ENCODE measurements at places on chromosomes 13 and 19. TPM values are rescaled to one million over a fixed set of nuclear protein-coding genes. Genes with fewer than 3 reads are reported as not detected.
A peak's percentile ranks its signal among the peaks of the same experiment; 100 is the strongest.

GRCh38 chr19:2097203-2097885 is 629 bp downstream of the IZUMO4 start:
- ATAC-seq: no peak

MAST1 gene
- not detected for total RNA-seq

UPK1A gene
- not detected for total RNA-seq

DNA sequence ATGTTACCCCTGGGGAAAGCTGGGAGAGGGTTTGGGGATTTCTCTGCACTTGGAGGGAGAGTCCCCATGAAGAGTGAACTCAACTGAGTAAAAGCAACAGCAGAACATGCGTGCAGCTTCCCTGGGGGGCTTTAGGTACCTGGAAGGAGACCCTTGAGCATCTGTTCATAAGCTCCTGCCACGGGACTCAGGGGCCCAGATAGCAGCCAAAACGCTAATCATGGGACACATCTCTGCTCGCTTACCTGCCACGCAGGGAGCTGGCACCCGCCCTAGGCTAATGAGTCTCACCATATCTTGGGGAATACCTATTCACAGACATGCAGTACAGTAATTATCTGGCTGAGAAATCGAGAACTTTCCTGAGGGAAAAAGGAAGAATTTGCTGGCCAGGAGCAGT is 33.9 kb downstream of the PDCD5 start:
- ATAC-seq: no peak

DNA sequence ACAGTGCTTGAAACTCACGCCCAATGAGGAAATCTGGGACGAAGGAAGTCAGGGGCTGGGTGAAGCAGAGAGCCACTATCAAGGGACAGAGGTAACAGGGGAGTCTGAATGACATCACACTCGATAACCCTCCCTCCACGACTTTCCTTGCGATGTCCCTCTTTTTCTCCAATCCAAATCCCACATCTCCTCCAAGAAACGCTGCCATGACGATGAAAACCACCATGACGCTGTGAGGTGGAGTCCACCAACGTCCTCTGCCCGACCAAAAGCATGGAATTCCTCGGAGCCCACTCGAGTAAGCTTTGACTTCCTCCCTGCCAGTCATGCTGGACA is 967 bp downstream of the REXO1 start:
- ATAC-seq: no peak

DNA sequence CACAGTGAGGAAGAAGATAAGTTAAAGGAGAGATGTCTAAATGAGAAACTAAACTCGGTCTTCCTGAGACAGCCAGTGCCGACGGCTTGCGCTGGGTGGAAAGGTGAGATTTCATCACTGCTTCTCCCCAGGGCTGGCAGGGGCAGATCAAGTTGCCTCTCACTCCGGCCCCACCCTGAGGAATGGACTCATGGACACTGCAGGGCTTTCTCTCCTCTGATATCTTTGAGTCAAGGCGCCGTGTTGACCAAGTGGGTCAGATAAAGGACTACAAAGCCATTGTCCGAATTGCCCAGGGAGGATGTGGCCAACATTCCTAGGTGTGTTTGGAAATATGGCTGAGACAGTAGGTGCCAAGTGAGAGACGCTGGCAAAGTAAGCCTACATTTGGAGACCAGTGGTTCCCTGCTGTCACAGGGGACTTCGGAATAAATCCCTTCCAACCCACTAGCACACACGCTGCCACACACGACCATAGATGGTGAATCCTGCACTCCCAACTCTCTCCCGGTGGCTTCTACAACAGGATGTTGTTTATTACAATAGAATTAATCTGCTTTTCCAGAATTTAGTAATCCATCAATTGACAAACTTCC is 156.5 kb upstream of the TSC22D1 start:
- no peak for ATAC-seq

CCNE1 gene
- 1.5 TPM for total RNA-seq

DNA sequence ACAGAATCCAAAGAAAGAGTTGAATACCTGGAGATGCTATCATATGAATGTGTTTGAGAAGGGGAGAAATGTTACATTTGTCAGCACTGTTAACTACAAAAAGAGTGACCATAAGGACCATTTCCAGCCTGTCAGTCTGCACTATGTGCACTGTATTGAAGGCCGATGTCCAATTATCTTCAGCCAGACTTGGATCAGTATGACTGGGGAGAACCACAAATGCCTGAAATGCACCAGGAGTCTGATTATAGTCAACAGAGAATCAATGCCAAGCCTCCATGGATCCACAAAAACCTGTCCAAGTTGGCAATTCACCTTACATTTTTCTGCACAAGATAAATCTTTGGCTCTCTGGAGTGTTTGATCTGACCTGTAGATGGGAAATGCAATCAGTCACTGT is 697.5 kb upstream of the SGCG start:
- ATAC-seq: no peak

DNA sequence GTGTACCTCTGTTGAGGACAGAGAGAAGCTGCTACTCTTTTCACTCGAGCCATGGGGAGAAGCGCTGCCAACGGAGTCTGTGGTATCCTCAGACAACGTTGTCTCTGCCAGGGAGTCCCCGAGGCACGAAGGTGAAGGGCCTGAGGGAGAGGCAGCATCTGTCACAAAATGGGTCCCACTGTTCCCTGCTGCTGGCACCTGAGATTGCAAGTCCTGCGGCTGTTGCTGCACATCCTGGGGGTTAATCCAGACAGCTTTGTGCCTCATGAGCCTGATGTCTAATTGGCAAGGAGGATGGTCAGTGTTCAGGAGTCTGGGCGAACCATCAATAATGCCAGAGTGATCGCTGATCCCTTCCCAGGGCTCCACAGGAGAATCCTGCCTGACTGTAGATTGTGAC is 15.0 kb downstream of the RUBCNL start:
- no peak for ATAC-seq

ZNF98 gene
- 1.9 TPM for total RNA-seq

GRCh38 chr13:93280688-93281087 is 54.1 kb downstream of the GPC6 start:
- no peak for ATAC-seq

LAIR1 gene
- 11.8 TPM for total RNA-seq

DNA sequence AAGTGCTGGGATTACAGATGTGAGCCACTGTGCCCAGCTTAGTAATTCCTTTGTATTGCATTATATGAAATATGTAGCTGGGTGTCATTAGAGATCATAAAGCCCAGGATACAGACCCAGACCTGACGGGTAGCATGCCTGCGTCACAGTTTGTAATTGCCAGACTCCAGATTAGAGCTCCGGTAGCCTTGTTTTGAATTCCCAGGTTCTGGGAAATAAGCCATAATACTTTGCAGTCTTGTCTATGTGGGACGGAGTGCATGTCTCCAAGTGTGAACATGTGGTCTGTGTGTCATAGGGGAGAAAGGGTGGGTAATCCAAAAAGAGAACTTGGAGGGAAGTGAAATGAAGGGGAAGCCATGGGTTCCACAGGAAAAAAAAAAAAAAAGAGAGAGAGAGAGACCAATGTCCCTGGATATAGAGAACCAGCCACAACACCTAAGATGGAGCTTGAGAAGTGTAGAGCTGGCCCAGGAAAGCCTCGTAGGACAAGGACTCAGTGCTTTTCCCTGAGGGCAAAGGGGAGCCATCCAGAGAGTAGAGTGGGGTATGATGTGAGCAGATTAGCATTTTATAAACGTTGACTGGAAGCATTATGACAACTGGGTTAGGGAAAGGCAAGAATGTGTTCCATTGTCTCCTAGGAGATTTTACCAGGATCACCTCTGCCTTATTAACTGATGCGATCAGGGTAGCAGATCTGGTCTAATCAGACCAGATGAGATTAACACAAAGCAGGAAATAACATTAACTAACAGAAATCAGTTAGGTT is 2.6 kb downstream of the ZSCAN4 start:
- ATAC-seq: no peak

CEACAM1 gene
- 0.66 TPM for total RNA-seq

GRCh38 chr19:3313199-3313575 is 53.2 kb upstream of the NFIC start:
- no peak for ATAC-seq

CYP4F12 gene
- total RNA-seq: 5.1 TPM

DNA sequence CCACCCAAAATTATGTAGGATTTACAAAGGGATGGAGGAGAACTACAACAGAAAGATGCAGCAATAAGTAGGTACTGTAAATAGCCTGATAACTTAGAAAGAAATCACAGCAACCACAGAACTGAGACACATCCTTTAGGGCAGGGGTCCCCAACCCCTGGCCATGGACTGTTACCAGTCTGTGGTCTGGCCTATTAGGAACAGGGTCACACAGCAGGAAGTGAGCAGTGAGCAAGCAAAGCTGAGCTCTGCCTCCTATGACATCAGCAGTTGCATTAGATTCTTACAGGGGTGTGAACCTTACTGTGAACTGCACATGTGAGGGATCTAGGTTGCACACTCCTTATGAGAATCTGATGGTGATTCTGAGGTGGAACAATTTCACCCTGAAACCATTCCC is 997.6 kb downstream of the DIAPH3 start:
- ATAC-seq: no peak

GRCh38 chr13:73304442-73304841 is 245.6 kb downstream of the KLF5 start:
- ATAC-seq: no peak

ADAMTSL5 gene
- total RNA-seq: 5.2 TPM

GZMM gene
- total RNA-seq: 0.62 TPM

- ATAC-seq: peak; percentile 95
These were observed 2.0 kb downstream of the VSIG10L start for GRCh38 chr19:51339687-51340656.

DNA sequence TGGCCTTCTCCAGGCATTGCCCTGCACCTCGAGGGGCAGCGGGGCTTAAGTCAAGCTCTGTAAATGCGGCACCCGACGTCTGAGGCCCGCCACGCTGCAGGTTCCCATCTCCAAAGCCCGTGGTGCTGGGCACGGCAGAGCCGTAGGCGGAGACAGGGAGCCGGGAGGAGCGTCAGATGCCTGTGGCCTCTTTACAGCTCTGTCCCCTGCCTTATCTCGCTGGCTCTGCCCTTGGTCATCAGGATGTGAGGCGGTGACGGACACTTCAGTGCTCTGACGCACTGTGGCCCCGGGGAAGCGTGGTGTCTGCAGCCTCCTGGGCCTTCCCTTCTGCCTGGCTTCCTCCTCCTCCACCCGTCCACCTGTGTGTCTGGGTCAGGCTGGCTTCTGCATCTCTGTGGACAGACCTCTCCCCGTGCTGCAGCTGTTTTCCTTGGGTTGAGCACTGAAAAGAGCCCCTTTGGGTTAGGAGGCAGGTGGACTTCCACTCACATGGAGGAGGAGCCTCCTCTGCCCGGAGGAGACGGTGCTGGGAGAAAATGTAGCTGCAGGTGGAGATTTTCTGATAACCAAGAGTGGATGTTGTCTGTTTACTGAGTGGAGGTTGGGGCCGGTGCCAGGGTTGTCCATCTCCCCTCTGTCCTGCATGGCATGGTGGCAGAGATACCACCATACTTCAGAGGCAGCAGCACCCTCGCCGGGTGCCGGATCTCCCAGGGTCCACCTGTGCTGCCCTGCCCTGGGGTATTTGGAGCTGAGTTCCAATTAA is 14.6 kb downstream of the MCF2L start:
- no peak for ATAC-seq

DNA sequence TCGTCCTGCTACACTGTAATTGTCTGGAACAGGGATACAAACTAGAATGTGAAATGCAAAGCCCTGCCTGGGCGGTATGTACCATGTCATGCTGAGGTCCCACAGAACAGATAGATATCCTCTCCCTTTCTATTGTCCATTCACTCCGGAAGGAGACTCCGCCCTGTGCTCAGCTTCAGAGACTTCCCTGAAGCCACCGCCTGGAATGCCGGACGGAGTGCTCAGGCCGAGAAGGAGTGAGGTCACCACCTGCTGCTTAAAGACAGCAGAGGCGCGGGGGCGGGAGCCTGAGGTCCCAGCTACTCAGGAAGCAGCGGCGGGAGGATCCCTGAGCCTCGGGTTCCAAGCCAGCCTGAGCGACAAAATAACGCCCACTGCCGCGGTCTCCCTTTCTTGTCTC is 890 bp upstream of the ZNF611 start:
- peak; percentile 44 for ATAC-seq

DNA sequence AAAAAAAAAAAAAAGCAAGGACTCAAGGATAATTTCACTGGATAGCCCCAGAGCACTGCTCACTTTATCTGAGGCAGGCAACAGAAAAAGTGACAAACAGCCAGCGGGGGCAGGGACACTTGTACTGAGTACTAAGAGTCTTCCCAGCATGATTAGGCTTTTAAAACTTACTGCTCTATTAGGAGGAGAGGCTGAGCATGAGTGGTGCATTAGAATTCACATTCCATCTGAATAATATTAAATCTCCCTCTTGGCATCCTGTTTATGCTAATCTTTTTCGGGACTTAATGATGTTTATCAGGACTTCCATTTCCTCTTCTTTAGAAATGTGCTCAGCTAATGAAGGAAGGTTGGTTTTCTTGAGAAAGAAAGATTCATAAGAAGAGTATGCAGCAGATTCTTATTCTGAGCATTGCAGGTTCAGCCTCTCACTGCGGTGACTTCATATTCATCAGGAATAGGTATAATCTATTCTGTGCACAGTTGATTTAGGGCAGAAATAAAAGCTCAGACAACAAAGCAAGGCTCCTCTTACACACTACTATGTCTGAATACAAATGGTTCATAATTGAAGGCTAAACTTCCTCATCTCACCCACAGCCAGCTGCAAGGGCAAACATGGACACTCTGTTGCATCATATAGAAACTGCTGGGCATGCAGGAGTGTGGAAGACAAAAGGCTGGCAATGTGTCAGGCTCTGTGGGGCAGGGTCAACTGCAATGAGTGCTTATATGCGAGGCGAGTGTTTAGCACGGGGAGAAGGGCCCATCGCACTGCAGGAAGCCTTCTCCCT is 107.0 kb downstream of the KL start:
- ATAC-seq: peak; percentile 18

- ATAC-seq: peak; percentile 32
These were observed 20.1 kb downstream of the SH3GL1 start for GRCh38 chr19:4380254-4380727.

- no peak for ATAC-seq
These were observed 82.6 kb downstream of the PCDH9 start for GRCh38 chr13:67147342-67148133.

GRCh38 chr19:27851543-27852060 is 1361.3 kb downstream of the UQCRFS1 start:
- ATAC-seq: no peak

DNA sequence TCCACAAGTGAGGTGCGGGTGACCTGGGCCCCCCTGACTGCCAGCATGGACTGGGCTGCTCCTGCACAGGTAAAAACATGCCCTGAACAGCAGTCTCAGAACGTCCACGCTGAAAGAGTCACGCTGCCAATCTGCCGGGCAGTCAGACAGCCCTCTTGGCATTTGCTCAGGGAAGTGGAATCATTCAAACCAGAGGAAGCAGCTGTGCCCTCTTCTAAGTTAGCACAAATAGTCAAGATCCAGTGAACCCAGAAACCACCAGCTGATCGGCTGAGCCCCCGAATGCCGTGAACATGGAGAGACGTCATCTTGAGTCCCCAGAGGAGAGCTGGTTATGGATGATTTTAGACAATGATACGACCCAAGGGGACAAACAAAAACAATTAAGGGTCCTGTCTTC is 34.4 kb downstream of the KLF2 start:
- no peak for ATAC-seq

ZNF90 gene
- 1.2 TPM for total RNA-seq

ZNF829 gene
- 6.9 TPM for total RNA-seq

KLK3 gene
- total RNA-seq: not detected

GRCh38 chr19:17706750-17707181 is 12.5 kb upstream of the MAP1S start:
- no peak for ATAC-seq

TUBB4A gene
- total RNA-seq: 3.2 TPM
